ENCODE measurements at places on chromosomes 4 and X.
A peak's percentile ranks its signal among the peaks of the same experiment; 100 is the strongest.

GRCh38 chr4:92232566-92232965, 71.2 kb upstream of the GRID2 start:
- DNase-seq: no peak

DNA sequence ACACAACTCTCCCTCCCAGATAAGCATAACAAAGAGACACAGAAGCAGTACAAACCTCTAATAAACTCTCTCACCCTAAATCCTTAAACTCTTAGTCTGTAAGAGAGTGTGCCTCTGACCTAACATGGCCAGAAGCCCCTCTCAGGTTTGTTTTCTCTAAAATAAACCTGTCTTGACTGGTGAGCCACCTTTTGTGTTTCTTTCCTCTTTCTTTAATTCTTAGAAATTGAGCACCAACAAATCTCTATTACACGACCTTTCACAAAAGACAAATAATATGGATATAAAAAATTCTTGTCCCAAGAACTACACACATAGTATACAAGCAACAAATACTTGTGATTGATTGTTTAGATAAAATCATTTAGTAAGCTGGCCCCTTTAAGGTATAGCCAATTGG, 573.7 kb downstream of the EPHA5 start:
- no peak for DNase-seq

DNA sequence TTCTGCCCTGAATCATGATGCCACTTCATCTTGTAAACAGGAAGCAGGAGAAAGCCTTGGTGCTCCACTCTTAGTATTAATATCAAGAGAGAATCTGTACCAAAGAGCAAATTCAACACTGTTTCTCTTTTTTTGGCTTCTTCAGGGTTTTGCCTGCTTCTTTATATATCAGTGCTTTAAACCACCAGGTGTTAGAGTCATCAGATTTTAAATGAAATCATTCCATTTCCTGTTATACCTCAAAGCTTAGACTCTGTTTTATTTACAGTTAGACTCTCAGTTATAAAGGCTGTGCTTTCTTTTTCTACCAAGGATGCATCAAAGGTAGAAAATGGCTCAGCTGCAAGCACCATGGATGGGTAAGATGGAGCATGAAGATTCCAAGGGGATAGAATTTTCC, 350.9 kb downstream of the CAMK2D start:
- DNase-seq: no peak

- DNase-seq: no peak
Observed at GRCh38 chr4:84237008-84237407, 262.1 kb downstream of the NKX6-1 start.

GRCh38 chrX:131226591-131226990, 62.5 kb downstream of the IGSF1 start:
- no peak for DNase-seq

- no peak for DNase-seq
Observed at GRCh38 chrX:77723681-77724080, 62.3 kb downstream of the ATRX start.

GRCh38 chr4:121076416-121076815, 4.1 kb upstream of the NDNF start:
- DNase-seq: no peak

- DNase-seq: no peak
Observed at GRCh38 chr4:132540797-132541196, 608.3 kb upstream of the PCDH10 start.

DNA sequence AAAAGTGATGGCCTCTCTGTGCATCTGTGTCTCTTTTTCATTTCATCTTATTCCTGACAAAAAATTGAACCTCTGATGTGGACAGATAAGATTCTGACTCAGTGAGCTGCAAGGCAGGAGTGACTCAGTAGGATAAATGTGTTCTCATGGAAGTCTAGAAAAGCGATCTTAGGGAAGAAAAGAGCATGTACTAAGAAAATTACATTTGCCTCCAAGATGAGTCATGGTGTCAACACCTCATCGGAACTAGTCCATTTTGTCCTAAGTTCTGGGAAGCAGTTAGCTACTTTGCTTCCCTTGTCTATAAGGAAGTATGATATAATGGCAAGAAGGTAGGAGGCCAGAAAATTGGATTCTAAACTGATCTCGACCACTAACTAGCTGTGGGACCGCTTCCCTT, 83.5 kb upstream of the AFF2 start:
- peak; percentile 75 for DNase-seq

DNA sequence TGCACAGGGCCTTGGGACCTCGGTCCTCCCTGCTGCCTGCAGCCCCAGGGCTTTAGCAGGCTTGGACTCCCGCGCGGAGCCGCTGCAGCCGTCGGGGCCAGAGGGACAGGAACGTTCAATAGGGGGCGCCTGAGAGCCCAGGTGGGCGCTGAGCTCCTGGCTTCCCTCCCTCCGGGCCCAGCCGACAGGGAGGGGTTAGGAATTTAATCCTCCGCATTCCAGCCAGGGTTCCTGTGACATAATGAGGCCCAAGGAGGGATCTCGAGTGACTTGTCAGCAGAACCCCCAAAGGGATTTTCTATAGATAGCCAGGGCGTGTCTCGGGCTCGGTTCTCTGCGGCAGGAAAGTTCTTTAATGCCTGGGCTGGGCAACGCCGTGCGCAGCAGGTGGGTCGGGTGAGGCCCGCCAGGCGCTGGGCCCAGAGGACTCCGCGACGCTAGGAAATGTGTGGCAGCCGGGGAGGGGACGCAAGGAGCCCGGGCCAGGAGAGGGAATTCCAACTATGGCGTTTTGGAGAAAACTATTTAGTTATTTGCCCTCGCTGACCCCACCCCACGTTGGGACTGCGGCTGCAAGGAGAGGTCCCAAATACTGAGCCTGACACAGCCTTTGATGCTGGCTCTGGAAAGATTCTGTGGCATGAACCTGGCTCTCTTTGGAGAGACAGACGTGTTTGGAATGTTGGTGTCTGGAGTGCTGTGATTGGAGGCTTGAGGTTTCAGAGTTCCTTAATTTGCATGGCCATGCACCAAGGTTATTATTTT, 285.2 kb upstream of the GATB start:
- DNase-seq: peak; percentile 15

GRCh38 chr4:110096405-110096804, 102.0 kb downstream of the ELOVL6 start:
- DNase-seq: no peak

DNA sequence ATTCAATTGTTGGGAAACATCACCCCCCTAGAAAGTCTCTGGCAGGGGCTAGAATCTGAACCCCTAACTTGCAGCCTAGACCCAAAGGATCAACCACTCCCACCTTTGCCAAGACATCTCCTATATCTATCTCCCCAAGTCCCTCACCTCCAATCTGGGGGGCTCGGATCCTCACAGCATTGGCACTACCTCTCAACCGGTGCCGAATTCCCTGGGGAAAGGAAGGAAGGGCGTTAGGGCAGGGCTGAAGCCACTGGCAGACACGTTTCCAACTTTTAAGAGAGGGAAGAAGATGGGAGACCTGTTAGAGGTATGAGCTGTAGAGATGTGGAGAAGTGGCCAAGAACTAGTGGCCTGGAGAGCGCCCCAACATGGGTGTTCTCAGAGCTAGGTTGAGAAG, 2.7 kb downstream of the TIMM17B start:
- DNase-seq: no peak

DNA sequence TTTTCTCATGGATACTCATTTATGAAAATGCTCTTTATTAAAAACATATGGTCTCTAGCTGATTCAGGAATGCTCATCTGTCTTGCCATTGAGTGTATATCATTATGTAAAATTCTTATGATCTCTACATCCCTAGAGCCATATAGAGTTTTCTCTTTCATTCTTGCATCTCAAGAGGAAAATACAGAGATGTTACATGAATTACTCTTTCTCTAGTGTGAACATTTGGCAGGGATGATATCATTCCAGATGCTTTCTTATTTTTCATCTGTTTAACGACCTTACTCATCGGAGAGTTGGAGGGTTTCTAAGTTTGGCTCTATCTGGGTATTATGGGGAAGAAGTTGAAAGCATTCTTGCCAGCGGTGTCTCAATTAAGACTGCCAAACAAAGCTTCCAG, 202.9 kb upstream of the SLC7A11 start:
- peak; percentile 87 for DNase-seq

GRCh38 chr4:94519925-94520789, 68.4 kb downstream of the PDLIM5 start:
- peak; percentile 27 for DNase-seq

DNA sequence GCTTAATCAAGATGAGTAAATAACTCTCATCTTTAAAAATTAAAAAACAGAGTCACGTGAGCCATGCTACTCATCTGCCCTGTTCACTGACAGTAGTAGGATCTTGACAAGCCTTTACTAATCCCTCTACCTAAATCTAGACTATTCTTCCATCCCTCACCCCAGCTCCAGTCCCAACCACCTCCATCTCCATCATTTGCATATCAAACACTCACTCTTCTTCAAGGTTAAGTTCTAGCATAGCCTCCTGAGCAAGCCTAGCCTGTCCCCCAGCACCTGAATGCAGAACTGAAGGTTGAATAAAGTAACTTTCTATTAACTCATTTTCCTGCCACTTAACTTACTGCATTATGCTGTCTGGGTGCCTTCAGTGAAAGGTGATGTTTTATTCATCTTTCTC, 72.5 kb downstream of the YIPF7 start:
- no peak for DNase-seq

- DNase-seq: no peak
Observed at GRCh38 chrX:97189668-97190067, 306.0 kb downstream of the RPA4 start.

DNA sequence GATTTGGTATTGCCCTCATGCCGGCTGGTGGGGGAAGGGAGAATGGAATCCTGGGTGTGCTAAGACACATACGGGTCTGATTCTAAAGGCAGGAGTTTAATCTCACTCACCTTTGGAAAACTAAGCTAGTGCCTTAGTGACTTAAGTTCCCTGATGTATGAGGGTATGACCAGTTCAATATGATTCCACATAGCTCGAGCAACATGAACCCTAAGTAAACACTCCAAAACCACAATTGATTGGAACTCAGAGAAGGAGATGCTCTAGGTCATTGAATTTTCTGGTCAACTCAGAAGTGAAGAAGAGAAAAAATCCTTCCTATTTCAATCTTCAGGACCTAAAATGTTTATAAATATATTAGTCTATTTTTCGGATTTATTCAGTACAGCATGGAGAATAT, 420.1 kb upstream of the INTU start:
- DNase-seq: no peak

All from fibroblast of upper back skin (primary cell).